ENCODE measurements at places on chromosomes 2 and 18.

DNA sequence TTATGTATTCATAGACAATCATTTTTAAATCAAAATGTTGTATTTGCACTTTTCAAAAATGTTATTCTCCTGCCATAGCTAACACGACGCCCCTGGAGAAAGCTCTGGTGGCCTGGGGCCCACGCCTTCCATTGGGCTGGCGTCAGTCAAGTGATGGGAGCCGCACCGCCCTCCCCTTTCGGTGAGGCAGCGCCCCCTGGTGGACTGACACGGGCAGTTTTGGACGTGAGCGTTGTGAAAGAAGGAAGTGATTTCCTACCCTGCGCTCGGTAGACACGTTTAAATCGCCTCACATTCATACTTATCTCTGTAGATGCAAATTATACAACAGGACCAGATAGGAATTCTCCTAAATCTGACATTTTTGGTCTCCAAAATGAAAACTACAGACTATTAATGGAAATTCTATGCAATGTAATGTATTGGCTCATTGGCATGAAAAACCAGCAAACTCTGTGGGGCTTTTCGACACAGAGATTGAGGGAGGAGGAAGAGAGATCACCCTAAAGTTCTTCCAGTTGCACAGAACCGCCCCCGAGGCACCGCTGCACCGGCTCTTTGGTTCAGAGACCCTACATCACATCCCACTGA is 326.2 kb upstream of the SOX11 start:
- DNase-seq = no peak

DNA sequence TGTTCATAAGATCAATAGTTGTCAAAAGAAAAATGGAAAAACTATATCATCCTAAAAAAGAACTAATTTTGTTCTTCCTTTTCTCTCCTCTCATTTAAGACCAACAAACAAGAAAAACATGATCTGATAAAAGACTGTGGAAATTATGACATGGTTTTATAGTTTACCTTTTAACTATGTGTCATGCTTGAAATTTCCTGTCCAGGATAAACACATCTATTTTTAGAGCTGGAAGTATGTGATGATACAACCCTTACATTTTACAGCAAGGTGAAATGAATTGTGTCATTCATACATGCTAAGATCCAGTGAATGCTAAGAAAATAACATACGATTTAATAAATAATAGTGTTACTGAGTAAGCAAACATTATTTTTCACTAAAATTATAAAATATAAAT is 89.9 kb downstream of the GULP1 start:
- no peak for DNase-seq

DNA sequence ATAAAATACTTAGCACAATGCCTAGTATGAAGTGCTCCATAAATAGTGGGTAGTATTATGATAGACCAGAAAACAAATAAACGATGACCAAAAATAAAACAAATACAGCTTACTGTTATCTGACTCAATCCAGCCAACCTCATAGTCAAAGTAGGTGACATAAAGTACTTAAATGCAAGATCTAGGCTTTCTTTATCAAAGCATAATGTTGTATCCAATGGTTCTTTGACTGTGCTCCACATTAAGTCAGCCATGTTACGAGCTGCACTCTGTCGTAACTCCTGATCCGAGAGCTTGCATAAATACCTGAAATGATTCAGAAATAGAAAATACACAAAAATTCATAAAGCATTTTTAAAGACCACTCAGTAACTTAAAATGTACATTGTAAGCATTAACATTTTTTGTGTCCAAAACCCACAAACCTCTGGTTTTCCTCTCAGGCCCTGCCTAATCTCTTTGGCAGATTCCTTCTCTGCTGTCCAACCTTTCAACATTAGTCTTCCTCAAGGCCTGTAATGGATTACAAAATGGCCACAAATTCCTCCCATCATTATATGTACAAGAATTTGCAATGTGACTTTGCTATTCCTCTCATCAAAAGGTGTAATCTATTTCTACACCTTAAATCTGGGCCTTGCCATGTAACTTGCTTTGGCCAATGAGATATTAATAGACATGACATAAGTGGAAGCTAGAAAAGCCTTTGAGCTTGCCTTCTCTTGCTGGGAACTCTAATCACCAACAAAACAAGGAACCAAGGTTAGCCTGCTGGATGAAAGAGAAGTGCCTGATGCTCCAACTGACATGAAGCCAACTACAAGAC is 90.6 kb downstream of the USP34 start:
- no peak for DNase-seq

DNA sequence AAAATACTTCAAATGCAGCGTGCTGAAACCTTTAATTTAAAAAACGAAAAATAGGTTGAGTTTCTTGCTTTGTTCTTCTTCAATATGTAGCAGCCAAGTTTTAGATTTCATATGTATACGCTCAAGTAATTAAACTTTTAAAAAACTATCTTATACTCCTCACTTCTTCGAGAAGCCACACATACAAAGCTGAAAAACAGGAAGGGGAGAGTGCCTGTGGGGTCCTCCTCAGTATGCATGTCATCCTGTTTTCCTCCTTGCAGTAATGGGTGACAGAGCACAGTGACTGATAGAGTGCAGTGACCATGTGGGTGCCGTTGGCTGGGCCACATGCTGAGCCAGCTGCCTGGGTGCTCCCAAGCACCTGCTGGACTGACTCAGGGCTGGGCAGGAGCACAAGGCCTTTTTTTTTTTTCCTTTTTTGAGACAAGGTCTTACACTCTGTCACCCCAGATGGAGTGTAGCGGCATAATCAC is 33.3 kb downstream of the UXS1 start:
- DNase-seq = no peak

- no peak for DNase-seq
Observed at GRCh38 chr2:174635776-174636404, 38.3 kb upstream of the WIPF1 start.

GRCh38 chr18:77061946-77062517 is 70.6 kb downstream of the MBP start:
- DNase-seq = no peak

DNA sequence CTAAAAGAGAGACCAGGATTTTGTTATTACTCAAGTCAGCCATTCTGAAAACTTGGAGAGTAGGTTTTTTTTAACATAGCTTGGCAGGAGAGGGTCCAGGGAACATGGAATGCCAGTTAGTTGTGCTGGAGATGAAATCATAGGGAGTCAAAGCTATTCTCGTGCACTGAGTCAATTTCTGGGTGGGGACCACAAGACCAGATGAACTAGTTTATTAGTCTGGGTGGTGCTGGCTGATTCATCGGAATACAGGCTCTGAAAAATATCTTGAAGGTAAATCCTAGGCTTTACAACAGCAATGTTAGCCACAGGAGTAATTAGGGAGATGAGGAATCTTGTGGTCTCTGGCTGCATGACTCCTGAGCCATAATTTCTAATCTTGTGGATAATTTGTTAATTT is 921.4 kb downstream of the TRIB2 start:
- DNase-seq = no peak

DNA sequence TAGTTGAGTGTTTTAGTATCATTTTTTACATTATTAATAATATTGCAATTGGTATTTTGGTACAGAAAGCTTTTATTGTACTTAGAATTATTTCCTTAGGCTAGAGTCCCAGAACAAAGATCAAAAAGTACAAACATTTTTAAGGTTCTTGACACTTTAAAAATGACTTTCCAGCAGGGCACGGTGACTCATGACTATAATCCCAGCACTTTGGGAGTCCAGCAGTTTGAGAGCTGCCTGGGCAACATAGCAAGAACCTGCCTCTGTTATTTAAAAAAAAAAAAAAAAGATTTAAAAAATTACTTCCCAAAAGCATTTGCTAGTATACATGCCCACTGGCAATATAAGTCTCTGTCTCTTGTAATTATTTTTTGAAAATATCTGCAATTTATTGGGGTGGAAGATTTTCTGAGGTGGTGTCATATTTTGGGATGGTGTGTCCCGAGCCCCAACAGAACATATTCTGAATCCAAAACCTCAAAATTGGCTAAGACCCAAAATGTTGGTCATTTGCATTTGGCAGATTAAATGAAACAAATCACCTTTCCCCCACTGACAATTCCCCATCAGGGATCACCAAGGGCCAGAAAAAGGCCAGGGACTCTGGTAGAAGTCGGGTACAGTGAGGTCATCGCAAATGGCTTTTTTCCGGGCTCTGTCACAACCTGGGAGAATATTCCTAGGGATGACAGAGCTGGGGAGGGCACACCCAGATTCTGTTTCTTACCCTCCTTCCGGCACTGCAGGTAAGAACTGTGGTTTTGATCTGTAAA is 42.1 kb downstream of the NIFK start:
- no peak for DNase-seq

DNA sequence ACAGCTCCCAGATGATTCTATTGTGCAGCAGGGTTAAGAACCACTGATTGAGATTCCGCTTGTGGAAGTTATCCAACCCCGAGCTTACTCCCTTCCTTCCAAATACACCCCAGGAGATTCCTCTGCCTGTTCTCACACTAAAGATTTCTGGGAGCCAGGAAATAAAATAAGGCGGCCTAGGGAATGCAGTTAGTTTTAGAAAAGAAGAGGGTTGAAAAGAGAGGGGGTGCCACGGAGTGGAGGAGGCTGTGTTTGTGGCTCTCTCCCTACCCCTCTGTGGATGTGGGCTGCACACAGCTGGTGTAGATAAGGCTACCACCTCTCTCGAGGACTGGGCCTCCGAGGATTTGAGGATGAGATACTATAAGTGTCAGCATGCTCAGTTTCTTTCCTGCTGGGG is 25.1 kb upstream of the SP3 start:
- no peak for DNase-seq

GRCh38 chr2:101473911-101474701 is 806 bp downstream of the RFX8 start:
- no peak for DNase-seq

DNA sequence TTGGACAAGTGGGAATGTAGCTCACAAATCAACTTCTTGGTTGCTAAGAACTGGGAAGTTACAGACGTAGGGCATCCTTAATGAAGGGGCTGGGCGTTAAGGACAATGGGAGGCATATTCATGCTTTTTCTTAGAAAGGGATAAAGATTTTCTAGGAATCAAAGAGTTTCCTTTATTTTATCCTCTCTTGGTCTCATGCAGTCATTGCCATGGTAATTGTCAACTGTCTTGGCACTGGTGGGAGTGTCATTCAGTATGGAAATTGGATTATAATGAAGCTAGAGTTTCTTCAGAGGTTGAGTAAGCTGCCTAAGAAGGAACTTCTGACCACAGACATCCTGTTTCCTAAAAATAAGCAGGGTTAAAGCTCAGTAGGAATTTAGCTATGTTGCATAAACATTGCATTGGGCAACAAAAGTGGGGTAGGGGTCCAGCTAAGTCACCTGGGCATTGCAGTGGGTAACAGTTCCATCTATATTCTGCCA is 114.0 kb downstream of the LYPD6B start:
- DNase-seq = no peak

GRCh38 chr2:225937625-225938187 is 538.2 kb downstream of the NYAP2 start:
- no peak for DNase-seq

DNA sequence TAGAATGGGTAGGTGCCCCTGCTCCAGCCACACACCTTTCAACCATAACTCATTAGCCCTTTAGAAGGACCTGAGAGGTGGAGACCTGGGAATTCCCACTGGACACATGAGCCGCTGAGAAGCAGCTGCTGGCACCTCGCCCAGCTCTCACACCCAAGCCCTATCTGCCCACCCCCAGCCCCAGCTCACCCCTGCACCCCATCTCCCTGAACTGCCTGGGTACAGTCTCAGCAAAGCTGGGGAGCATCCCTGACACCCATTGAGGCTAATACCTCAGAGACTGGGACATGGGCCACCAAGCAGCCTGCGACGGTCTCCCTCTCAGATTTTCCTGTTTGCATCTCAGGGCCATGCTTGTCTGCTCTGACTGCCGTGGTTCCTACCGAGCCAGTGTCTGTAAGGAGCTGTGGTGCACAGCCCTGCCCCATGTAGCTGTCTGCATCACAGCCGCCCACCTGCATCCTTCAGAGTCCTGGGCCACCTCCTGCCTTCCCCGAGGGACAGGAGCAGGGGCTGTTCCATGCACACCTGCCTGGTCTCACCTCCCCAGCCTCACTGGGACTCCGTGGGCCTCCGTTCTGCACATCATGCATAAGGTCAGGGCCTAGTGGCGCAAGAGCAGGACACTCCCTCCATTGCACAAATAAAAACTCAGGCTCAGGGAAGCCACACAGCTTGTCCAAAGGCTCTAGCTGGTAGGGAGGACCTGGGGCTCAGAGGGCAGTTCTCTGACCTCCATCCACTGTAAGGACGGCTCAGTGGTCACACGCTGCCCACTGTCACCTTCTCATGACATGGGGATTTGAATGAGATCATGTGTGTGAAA is 90.0 kb downstream of the SEPTIN10 start:
- no peak for DNase-seq

DNA sequence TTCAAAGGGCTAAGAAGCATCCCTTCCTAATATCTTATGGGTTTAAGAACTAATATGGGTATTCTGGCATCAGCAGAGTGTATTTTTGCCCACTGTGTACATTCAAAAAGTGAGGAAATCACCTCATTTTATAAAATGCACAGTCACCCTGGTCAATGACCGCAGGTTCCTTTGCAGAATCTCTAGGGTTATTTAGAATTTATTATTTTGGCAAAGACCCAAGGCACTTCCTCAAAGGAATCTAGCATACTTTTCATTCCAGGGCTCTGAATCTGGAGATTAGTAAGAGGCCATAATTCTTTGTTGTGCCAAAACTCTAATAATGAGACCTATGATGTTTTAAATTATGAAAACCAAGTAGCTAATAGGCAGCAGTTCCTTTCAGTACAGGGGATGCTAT is 27.2 kb upstream of the CDH2 start:
- DNase-seq = no peak

DNA sequence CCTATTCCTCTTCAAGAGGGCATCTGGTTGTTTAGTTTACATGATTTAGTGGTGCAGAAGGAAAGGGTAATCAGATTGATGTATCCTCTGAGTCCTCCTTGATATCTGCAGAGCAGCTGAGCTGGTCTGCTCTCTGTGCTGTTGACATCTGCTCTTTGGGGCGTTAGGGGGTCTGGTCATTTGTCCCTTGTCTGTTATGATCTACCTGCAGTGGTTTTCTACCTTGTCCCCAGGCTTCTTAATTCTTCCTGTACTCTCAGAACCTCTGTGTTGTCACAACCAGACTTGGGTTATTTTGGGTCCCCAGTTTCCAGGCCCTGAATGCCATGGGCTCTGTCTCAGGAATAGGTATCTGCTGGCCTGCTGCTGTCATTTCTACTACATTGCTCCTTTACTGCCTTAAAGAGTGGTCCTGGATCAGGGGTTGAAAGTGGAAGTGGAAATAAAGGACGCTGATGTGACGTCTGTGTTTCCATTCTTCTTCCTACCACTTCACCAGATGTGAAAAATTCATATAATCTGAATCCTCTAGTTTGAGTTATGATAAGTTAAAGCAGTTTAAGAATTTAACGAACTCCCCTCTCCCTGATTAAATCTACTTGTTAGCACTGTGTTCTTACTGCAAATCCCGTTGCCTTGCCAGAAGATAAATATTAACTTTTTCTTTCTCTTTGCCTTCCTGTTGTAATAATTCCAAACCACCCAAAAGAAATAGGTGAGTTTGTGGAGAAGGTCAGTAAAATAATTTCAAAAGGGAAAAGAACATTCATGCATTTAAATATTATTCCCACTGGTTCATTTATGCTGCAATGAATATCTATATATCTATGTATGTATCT is 16.6 kb upstream of the CPS1 start:
- no peak for DNase-seq

All from left renal cortex interstitium (tissue), 4 donors.